ENCODE measurements at places on chromosomes 4 and X.

GRCh38 chr4:79381161-79381560, 26.9 kb downstream of the GK2 start:
- DNase-seq: no peak

DNA sequence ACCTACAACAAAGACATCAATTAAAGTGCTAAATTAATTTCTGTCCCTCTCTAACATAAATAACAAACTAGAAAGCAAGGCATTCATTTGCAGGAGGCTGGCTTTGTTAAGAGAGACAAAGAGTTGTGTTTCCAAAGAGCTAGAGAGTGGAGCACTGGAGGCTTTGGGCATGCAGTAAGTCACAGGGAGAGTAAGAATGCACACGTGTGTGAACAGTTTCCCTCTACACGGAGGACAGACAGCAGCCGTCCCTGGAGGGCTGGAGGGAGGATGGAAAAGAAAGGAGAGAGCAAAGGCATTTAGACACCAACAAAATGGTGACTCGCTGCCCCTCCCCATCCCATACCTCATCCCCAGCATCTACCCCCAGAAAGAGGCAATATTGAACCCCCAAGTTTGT, 20.4 kb upstream of the DCHS2 start:
- DNase-seq: no peak

- DNase-seq: no peak
These were observed 85.2 kb upstream of the SLC7A11 start for GRCh38 chr4:138327338-138327737.

GRCh38 chr4:153067376-153067775, 131.3 kb downstream of the FHDC1 start:
- no peak for DNase-seq

- no peak for DNase-seq
These were observed 36.0 kb upstream of the ASMTL start for GRCh38 chrX:1488745-1489144.

GRCh38 chr4:822361-823175, 3.4 kb downstream of the CPLX1 start:
- no peak for DNase-seq

DNA sequence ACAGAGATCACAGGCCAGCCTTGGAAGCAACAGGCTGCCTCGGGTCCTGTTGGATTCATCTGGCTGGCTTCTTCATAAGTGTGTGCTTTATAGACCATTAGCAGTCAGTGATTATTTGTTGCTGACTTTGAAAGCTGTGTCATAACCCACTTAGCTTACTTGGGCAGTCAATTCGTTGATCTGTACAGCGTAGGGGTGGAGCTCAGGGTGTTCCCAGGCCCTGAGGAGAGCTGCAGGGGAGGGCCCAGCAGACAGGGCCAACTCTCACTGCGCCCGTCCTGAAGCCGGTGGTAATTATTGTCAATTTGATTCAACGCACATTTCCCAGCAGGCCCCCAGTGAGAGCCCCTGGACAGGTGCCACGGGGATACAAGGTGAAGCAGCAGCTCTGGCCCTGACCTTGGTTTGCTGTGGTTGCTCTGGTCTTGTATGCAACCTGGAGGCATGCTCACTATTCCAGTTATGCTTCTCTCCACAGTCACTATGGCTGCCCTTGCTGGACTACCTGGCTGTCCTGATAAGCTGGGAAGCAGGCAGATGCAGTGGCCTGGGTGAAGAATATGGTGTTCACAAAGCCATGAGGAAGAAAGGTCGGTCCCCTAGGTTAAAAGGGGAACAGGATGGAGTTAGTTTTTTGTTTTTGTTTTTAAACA, 40.1 kb upstream of the HMGB3 start:
- DNase-seq: no peak

GRCh38 chr4:89357340-89357739, 49.7 kb upstream of the GPRIN3 start:
- no peak for DNase-seq

GRCh38 chr4:99855678-99856077, 38.5 kb downstream of the LAMTOR3 start:
- DNase-seq: no peak

DNA sequence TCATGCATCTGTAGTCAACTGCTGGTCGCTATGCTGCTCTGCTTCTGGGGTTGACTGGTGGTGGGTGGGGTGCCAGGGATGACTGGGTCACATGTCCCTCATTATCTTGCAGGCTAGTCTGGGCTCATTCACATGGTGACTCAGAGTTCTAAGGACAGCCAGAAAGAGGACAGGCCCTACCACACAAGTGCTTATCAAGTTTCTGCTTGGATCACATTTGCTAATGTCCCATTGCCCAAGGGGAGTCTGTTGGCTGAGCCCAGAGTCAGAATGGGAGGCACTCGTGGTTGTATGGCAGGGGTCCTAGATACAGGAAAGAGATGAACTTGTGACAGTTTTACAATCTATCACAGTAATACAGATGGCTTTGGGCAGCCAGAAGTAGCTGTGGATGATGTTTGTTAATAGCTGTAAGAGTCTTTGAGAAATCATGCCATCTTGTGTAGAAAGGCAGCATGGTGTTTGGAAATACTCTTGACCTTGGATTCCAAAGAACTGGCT, 221.3 kb downstream of the GPAT3 start:
- no peak for DNase-seq

- DNase-seq: no peak
These were observed 29.2 kb upstream of the CTSO start for GRCh38 chr4:155982736-155983385.

DNA sequence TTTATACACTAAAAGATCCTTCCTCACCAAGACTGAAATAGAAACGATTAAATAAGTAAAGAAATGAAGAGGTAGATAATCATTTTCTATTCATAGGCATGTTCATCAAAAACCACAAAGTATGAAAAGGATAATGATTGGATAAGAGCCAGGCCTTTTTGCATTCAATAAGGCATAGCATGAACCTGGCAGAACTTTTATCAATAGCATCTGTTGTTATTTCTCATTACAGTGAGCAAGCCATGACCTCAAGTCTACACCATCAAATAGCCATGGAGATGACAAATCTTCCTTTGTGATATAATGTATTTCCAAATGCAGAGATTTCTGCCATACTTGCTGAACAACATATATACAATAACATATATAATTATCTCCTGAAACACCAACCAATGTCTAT, 206.0 kb upstream of the SLC7A11 start:
- DNase-seq: no peak

DNA sequence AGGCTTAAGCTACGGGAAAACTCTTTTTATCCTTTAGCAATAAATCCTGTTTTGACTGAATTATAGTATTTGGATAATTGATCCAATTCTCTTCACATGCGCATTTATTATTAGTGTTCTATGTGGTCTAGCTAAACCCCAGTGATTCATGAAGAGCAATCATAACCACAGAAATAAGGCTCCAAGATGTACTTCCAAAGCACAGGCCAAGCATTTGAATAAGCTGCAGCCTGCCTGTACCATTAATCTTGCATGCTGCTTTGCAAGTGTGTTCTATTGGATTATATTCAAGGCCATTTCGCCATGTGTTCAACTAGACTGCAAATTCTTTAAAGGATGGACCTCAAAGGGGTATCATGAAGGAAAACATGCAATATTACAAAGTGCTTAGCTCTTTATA, 385.2 kb upstream of the FAT1 start:
- DNase-seq: no peak

DNA sequence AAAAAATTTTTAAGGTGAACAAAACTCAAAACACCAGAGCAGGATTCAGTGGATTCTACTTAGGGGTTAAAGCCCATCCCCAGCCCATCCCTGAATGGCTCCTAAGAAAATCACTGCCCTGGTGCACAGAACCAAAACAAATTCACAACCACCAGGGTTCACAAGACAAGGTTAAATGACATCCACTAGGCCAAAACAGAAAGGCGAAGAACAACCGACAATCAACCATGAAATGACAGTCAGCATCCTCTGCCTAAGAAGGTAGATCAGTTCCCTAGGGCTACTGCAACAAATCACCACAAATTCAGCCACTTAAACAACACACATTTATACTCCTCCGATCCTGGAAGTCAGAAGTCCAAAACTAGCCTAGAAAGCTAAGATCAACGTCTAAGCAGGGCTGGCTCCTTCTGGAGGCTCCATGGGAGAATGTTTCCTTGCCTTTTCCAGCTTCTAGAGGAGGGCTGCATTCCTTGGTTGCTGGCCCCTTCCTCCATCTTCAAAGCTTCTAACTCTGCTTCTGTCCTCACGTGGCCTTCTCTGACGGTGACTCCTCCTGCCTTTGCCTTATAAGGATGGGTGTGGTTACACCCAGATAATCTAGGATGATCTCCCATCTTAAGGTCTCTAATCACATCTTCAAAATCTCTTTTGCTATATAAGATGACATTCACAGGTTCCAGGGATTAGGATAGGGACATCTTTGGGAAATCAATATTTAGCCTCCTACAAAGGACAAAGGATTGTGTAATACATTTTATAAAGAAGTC, 1.8 kb downstream of the CCNQ start:
- no peak for DNase-seq

- no peak for DNase-seq
These were observed 66.3 kb downstream of the TAB3 start for GRCh38 chrX:30822764-30823163.

DNA sequence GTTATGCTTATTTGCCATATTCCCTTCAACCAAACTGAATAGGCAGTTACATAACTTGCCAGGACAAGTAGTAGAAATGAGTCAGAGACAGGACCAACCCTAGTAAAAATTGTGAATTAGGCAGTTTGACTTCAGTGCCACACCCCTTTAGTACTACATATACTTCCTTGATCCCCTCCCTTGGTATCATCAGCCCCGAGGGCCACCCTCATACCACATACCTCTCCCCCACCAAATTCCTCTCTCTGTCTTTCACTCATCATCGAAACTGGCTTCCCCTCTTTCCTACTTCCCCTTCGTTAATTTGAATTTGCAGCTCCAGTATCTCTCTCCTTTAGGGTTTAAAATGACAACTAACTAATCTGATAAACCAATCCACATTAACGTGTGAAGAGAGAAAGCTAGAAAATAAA, 7.9 kb upstream of the PTPN13 start:
- DNase-seq: no peak

DNA sequence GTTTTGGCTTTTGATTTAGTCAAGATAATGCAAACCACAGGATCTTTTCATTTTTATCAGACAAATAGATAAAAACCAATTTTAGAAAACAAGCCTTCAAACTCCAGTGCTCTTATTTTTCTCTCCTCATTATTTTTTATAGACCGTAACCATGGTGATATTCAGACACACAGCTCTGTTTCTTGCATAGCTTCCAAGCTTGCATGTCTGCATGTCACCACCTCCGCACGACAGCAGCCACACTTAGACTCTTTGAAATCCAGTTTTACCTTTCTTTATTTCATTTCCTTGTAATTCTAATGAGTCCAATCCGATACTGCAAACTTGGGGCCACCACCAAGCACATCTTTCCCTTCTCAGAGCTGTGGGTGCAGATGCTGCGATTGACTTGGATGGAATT, 94.3 kb upstream of the GPM6A start:
- DNase-seq: no peak

DNA sequence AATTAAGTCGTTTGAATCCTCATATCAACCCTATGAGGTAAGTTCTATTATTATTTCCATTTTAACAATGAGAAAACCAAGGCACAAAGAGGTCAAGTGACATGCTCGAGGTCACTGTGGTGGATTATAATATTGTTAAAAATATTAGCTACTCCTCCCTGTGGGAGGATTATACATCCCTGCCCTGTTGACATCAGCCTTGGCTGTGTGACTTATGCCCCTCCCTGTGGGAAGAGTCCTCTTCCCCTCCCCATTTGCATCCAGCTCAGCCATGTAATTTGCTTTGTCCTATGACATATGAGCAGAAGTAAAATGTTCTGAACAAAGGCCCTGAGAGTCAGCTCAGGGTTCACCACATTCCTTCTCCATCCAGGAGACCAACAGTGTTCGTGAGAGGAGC, 152.7 kb upstream of the ZIC3 start:
- no peak for DNase-seq

DNA sequence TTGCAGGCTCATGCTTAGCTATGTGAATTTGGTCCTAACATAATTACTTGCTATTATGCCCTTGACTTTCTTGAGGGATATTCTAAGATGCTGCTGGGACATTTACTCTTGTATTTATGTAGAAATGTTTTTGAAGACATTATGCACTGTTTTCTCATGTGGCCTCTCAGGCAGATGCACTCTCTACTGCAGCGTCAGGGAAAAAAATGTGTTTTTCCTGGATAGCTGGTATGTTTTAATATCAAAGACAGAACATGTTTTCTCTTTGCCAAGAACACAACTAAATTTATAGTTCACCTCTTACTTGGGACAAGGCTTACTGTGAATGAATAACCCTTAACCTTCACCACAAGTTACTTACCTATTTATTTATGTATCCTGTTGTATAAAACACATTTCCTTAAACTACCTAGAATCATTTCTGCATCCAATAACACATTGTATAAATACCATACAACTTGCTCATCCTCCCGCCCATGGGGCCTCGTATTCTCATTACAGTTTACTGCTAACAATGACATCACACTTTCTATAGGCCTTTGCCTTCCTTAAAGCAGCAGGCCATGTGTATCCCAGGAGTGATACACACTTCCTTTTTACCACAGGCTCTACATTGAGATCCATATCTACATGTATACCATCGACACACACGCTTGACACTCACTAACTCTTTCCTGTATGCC, 178.7 kb downstream of the SLIT2 start:
- DNase-seq: no peak

GRCh38 chr4:164261831-164262230, 492.1 kb upstream of the SMIM31 start:
- no peak for DNase-seq

- DNase-seq: no peak
These were observed 27.9 kb upstream of the AMELX start for GRCh38 chrX:11265352-11265751.

- DNase-seq: peak; percentile 7
These were observed 5.8 kb downstream of the LAS1L start for GRCh38 chrX:65528705-65529340.

DNA sequence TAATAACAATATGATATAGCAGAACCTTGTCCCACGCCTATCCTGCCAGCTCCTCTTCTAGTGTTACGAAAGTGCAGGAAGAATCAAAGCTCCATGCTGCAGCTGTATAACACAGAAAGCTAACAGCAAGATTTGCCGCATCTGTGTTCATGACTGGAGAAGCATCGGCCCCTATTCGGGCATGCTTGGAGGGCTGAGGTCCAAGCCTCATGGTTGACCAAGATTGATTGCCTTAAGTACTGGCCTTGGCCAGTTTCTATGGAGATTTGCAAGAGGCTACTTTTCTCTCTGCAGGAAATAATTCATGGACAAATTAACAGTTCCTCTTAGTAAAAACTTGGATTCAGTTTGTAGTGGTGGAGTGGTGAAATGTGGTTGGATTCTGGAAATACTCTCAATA, 12.9 kb upstream of the NDP start:
- DNase-seq: no peak

- DNase-seq: no peak
These were observed 43.7 kb downstream of the LDOC1 start for GRCh38 chrX:141133272-141133671.

- no peak for DNase-seq
These were observed 826.2 kb upstream of the TENM3 start for GRCh38 chr4:181416966-181417365.

GRCh38 chr4:86380181-86380724, 20.4 kb upstream of the MAPK10 start:
- no peak for DNase-seq
